Fibroblast of skin of left quadriceps (primary cell): ENCODE measurements at places on chromosomes 4 and X.

DNA sequence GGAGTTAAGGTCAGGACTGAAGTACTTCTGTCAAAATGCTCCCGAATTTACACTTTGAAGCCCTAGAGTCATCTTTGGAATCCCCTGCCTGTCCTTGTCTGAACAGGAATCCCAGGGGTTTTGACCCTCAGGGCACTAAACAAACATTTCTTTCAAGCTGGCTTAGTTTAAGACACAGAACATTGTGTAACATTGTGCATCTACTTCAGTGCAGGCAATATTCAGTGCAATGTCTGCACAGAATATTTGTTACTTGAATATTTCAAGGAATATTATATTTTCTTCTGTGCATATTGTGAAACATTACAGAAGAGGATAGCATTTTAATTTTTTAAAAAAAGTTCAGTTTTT lies 763.4 kb downstream of the PCDH18 start:
- DNase-seq, result no peak

DNA sequence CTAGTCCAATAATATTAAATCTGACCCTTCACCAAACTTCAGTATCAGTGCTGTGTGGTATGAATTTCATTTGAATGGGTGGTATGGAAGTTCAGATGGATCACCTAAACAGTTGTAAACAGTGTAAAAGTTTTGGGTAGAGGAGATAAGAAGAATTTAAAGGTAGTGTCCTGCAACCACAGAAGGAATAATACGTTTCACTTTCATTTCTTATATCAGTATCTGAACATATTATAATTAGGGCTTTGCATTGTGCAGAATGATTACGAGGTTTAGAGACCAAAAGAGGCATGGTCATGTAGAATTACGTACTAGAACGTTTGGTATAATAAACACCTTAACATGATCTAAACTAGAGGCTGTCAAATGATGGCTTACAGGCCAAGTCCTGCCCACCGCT lies 116.1 kb downstream of the PDLIM5 start:
- no peak for DNase-seq

DNA sequence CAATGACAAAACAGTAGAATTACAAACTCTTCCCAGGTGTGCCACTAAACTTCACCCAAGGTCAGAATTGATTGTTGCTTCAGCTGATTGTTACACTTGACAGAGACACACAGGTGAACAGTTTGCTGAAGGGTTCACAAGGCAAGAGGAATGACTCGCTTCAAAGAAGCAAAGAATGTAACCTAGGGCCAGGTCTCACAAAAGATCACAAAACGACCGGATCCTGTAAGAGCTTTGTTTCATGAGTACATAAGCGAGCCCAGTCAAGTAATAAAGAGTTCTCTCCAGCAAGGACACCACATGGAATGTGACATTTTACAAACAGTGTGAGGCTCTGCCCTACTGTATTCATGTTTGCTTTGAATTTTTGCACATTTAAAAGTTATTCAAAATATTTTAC lies 9.1 kb downstream of the LNX1 start:
- DNase-seq, result no peak

- no peak for DNase-seq
Observed at GRCh38 chr4:147761218-147761883, 29.5 kb downstream of the ARHGAP10 start.

GRCh38 chr4:189285377-189285776 lies 655.3 kb upstream of the FRG1 start:
- DNase-seq, result no peak

DNA sequence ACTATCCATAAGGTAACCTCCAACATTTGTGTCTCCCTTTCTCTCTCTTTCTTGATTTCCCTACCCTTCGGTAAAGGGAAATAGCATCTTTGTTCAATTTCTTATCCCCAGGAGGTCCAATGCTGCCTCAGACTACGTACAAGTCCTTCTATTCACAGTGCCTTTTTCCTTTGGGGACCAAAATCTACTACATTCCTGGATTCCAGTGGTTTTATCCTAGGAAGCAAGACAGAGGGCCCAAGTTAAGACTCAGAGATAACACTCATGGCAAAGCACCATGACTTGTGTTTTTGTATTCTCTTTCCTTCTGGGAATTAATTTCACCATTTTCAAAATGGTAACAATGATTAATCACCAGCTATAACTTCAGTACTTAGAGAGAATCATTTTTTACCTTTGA lies 10.6 kb downstream of the G3BP2 start:
- no peak for DNase-seq

DNA sequence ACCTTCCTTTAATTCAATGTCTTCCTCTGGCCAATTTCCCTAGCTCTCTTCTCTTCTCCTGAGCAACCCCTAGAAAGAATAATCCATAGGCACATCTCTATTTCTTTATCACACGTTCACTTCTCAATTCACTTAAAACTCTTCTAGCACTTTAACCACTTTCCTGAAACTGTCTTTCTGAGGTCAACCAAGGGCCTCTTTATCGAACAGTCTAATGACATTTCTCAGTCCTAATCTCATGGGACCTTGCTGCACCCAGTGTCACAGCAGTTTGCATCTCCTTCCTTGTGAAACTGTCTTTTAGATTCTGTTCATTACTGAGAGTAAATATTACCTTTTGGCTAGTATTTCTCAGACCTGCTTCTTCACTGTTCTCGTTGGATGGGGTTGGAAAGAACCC lies 285.3 kb upstream of the RASGEF1B start:
- DNase-seq, result no peak

- no peak for DNase-seq
Observed at GRCh38 chr4:163295138-163295537, 37.3 kb downstream of the NPY1R start.

DNA sequence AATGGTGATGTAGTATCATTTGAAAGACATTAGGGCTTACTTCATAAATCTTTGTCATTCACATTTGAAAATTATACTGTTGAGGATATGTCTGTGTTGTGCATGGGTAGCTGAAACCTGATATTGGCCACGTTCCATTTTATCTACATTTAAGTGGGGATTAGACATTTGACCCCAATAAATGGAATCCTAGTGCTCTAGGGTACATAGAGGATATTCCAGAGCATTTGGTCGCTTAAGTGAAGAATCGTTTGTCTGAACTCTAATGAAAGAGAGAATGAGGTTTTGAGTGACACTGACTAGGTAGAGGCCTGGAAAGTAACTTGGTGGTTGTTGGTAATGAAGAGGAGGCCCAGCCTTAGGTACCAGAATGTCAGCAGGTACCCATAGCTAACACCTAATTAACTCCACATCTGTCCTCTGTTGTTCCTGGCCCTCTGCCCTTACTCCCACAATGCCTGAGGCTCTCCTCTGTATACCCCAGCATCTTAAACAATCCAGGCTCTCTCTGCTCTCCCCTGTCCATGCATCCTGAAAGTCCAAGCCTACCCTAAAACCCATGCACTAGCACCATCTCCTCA lies 299.5 kb upstream of the KLF3 start:
- no peak for DNase-seq

DNA sequence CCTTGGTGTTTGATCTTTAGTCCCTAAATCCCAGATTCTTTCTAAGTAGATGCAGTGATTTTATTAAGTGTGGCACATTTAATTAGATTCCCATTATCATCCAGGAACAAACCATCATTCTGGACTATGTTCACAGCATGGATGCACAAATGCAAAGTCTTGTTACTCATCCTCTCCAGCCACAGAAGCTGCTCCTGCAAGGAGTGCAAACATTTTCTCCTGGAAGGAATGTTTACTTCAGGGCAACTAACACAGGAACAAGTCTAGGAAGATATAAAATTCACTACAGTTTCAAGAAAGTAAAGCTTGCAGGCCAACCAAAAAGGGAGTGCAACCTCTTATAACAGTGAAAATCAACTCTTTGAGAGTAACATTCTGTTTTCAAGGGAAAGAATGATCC lies 106.0 kb downstream of the IQCM start:
- no peak for DNase-seq

GRCh38 chr4:143246977-143247376 lies 62.3 kb downstream of the USP38 start:
- no peak for DNase-seq

DNA sequence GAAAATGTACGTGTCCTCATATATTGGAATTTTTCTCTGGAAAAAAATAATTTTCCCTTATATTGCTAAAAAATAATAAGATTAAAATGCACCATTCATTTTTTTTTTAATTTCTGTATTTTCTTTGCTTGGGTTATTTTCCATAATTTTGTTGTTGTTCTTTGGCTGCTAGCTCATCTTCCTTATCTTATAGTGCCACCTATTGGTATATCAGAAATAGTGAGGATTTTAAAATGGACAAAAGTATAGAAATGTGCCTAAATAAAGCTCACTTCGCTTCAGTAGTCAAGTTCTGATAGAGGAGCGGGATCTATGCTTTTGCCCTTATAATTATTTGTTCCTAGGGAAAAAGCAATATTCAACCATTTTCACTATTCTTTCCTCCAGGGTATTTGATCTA lies 134.8 kb downstream of the NAP1L3 start:
- DNase-seq, result no peak

- DNase-seq, result peak; percentile 88
Observed at GRCh38 chr4:122798101-122798500, 28.5 kb upstream of the FGF2 start.

DNA sequence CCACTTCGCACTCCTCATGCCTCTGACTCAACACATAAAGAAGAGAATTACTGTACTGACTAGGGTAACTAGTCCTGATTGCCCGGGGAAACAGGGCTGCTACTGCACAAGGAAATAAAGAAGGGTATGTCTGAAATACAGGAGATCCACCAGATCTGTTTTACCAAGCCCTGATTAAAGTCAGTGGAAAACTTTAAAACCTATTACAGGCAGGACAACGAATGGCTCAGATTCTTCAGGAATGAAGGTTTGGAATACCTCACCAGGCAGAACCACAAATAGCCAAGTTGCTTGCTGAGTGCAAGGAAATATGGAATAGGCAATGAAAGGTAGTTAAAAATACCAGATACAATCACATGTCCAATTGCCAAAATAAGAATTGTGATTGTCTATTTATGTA lies 17.3 kb downstream of the LAMTOR3 start:
- DNase-seq, result no peak

DNA sequence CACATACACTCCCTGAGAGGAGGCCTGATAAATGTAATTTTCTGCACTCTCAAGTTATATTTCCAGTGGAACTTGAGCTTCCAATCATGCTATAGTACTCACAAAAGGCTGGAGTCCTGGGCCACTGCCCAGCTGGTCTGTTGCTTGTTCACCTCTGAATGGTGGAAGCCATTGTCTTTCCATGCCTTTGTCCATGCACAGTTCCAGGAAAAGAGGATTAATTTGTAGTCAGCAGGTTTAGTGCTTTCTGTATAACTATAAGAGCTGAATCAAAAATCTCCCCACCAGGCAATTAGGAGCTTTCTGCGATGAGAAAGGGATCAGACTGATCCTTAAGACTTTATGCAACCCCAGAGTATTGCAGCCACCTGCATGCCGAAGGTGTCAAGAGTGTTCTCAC lies 195.4 kb upstream of the PGRMC2 start:
- DNase-seq, result no peak

DNA sequence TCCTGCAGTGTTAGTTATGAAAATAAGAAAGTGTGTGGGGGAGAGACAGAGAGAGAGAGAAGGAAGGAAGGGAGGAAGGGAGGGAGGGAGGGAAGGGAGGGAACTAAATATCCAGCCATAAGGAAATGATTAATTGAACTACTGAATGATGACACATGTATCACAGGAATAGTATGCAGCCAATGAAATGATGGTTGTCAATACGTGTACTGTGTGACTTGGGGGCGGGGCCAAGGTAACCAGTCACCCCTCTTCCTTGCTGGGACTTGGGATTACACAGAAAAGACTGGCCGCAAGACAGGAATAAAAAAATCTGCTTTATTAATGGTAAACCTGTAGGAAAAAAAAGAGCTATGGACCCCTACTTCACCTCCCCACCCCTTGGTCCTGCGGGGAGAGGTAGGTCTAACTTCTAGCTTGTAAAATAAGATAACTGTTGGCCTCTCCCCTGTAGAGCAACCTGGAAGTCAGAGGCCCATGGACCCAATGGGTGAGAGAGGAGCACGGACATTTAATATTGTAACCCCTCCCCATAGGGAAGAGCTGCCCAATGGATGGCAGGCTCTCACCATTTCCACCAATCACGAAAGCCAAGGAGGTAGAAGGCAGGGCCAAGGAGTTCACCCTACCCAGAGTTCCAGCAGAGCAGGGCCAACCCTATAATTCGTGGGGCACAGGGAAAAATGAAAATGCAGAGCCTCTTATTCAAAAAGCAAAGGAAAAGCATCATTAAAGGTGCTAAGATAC lies 7.4 kb downstream of the PPP2R2C start:
- DNase-seq, result no peak

DNA sequence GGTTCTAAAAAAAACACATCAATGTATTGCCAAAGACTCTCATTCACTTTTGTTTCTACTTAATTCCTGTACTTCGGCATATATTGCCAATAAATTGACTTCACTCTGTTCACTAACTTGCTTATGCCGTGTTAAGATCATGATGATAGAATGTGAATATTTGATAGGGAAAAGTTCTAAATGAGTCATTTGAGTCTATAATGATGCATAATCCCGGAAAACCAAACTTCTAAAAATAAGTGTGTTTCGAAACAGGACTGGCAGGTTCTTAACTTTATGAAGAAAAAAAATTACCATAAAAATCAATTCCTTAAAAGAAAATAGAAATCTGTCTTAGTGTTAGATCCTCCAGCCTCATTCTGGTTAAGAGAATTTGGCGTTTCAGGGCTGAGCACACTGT lies 387.5 kb upstream of the FTHL17 start:
- DNase-seq, result no peak

- DNase-seq, result no peak
Observed at GRCh38 chrX:109691277-109691676, 41.8 kb downstream of the ACSL4 start.

DNA sequence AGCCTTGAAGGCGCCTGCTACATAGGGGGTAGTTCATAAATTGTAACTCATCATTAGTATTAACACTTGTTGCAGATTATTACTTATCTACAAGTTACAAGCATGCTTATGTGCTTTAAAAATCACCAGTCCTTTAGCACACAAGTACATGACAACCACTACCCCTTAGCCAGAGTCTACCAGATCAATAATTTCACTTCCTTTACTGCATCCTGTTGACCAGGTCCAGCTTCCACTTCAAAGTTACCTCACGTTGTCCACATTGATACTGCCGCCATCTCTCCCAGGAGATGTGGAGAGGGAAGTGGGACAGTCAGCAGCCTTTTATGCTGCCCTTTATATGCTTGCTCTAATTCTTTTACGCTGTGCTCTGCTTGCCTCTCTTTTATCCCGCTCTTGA lies 231.3 kb upstream of the CXXC4 start:
- no peak for DNase-seq
